Stimulated activated CD4-positive, alpha-beta T cell treated with anti-CD3 and anti-CD28 coated beads, TNF-alpha, amount 100 ng/mL, for 4 hours (primary cell): ENCODE measurements at places on chromosomes 3 and 15.

GRCh38 chr15:43238671-43239131, 17.9 kb upstream of the EPB42 start:
- DNase-seq, result no peak

GRCh38 chr3:47731061-47731460, 50.6 kb downstream of the SMARCC1 start:
- DNase-seq, result no peak

DNA sequence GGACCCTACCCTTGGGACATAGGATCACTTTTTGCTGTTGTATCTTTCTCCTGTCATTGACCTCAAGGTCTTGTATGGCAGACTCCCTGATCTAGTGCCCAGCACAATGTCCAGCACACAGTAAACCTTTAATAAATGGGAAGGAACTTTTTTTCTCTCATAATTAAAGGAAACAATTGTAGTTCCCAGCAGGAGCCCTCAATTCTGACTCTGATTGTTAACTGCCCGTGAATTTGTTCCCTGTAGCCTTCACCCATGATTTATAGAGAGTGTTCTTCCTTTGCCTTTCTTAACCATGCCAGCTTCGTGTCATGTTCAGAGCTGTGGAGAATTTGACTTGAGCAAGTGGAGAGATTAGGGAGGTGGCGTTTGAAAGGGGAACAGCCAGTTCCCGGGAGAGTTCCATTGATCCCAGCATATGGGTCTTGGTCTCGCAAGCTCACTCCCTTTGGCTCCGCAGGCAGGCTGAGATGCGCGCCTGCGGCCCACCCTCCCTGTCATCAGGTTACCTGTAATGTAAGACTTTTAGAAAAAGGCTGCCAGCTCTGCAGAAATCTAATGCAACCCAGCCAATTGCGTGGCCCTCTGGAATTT, 182.6 kb downstream of the TP63 start:
- DNase-seq, result no peak

GRCh38 chr3:181892848-181893247, 181.1 kb downstream of the SOX2 start:
- no peak for DNase-seq

DNA sequence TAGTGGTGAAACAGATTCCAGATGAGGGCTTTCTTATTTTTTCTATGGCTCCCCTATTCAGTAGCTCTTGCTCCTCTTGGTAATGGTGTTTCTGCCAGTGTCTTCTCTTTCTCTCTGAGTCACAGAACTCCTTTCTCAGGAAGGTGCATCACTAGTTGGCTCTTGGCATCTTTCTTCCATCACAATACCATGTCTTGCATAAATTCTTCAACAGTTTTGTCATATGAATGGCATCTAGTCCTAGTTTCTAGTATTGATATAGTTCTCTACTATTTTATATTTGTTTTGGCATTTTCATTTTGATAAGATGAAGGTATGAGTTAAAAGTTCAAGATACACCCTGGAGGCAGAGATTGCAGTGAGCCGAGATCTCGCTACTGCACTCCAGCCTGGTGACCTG, 51.0 kb downstream of the REC114 start:
- DNase-seq, result no peak

DNA sequence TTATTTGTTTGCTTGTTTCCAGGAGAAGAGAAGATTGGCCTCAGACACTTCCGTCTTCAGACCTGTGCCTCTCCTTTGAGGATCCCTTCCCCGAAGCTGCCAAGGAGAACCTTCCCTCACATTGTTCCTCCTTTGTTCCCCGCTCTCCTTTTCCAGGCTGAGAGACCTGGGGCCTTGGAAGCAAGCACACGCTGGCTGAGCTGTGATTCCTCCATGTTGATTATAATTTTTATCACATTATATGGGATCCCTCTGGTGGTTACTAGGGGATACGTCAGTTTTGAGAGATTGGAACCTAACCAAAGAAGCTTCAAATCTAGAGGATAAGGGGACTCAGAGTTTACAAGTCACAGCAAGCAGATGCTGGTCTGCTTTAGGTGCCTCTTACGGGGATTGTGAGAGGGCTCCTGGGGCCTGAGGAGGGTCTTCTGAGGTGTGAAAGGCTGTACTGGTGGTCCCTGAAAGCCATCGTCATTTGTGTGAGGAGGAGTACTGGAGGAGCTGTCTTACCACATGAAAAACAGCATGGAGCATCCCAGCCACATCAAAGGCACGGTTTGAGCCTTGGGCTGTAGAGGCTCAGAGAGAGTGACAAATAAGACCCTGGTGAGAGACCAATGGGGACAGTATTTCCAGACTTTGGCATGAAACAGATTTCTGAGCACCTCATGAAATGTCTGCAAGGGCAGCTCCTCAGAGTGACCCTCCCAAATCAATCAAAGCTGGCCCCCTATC, 760.1 kb upstream of the CFAP20DC start:
- DNase-seq, result no peak

- no peak for DNase-seq
These were observed 76.9 kb downstream of the TTBK2 start for GRCh38 chr15:42843699-42844098.

GRCh38 chr3:116663161-116664110, 46.1 kb upstream of the TUSC7 start:
- no peak for DNase-seq

- DNase-seq, result no peak
These were observed 13.3 kb upstream of the PARL start for GRCh38 chr3:183898028-183898431.

DNA sequence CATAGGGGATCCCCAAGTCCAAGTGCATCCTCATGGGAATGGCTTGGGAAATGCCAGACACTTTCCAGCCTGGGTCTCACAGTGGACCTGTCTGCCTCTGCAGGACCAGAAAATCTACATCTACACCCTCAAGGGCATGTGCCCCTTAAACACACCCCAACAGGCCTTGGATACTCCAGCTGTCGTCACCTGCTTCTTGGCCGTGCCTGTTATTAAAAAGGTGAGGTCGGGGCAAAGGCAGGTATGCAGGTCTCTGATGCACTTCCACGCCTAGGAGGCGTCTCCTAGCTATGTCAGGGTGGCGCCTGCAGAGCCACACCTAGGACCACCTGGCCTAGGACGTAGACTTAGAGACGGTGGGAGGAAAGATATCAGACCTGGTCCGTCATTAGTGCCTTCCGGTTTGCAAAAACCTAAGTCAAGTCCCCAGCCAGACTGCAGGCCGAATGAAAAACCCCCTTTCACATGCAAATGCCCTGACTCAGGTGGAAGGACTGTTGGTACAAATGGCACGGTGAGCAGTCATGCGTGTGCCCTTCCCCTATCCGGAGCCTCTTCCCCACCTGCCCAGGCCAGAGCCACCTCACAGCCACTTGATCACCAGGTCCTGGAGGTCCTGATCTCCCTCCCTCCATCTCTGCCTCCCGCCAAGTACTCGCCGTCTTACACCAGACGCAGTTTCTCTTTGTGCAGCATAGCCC, 143.5 kb downstream of the LRRK1 start:
- DNase-seq, result no peak
